T47D (cell line): ENCODE measurements at places on chromosomes 1 and 21.

GRCh38 chr1:222416001-222416791 is 131.7 kb downstream of the HHIPL2 start:
- DNase-seq = no peak

DNA sequence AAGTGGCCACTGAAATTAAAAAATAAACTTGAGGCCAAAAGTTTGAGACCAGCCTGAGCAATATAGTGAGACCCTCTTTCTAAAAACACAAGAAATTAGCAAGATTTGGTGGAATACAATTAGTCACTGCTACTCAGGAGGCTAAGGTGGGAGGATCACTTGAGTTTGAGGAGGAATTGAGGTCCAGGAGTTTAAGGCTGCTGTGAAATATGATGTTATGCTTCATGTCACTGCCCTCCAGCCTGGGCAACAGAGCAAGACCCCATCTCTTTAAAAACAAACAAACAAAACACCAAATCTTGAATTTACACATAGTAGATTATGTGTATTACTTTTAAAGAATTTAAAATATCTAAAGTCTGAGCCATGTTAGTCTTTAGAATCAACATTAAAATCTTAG is 6.3 kb upstream of the FNBP1L start:
- no peak for DNase-seq

DNA sequence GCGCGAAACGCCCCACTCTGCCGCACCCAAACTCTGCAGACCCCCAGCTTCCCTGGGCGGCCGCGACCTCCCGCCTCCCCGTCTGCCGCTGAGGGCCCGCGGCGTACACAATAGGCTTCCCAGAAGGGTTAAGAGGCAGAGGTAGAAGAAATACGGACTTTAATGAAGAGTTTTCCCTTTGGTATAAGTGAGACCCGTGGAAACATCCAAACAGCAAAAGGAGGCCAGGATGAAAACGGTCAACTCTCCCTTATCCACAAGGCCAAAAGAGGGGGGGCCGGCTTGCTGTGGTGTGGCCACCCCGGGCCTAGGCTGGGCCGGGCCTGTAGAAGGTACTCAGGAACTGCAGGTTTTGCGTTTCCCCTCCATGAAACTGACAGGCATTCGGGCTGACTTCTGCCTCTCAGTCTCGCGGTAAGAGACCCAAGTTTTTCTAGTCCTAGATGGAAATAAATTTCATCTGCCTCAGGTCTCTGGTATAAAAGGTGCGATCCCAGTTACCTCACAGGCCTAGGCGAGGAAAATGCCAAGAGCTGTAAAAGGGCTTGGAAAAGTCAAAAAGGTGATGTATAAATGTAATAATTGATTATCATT is 671 bp upstream of the PYGO2 start:
- DNase-seq = no peak

- no peak for DNase-seq
Measured at GRCh38 chr1:52479076-52479475, 73.8 kb downstream of the TUT4 start.

GRCh38 chr1:180956028-180956640 is 43.4 kb downstream of the KIAA1614 start:
- DNase-seq = no peak

GRCh38 chr21:16709866-16710550 is 802.8 kb upstream of the CXADR start:
- no peak for DNase-seq

GRCh38 chr1:218384581-218384993 is 39.5 kb downstream of the TGFB2 start:
- DNase-seq = no peak

- no peak for DNase-seq
Measured at GRCh38 chr1:12438349-12438924, 179.6 kb downstream of the DHRS3 start.

DNA sequence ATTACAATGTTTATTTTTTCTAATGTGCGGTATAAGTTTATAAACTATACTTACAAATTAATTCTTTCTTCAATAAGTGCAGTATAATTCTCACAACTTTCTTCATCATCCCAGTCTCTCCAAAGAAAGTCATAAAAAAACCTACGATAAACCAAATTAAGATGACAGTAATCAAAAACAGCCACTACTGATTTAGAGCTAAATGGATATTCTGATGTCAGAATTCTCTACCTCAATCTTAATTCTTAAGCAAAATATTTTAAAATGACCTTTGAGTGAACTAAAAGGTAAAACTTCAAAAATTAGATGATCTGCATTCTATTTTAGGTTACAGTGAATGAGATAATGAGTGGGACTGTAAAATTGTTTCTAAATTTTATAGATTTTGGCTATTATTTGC is 13.6 kb downstream of the SHCBP1L start:
- DNase-seq = no peak
